ENCODE measurements at places on chromosomes 12 and 14. TPM values are rescaled to one million over a fixed set of nuclear protein-coding genes. Genes with fewer than 3 reads are reported as not detected.

CLEC4D gene
- total RNA-seq = not detected

PTPRR gene
- total RNA-seq = 12.8 TPM

NEUROD4 gene
- 0.98 TPM for total RNA-seq

GMPR2 gene
- 25.6 TPM for total RNA-seq

IFNG-AS1 gene
- total RNA-seq = not detected

MYG1 gene
- 27.0 TPM for total RNA-seq

AICDA gene
- total RNA-seq = not detected

RITA1 gene
- total RNA-seq = 6.6 TPM

PCK2 gene
- total RNA-seq = 0.49 TPM

GARIN6 gene
- not detected for total RNA-seq

GPRC5D gene
- total RNA-seq = not detected

KCNMB4 gene
- total RNA-seq = 32.0 TPM

KLRD1 gene
- 0.25 TPM for total RNA-seq

HSPB8 gene
- total RNA-seq = 1.2 TPM

SYNDIG1L gene
- total RNA-seq = 0.98 TPM

NANOG gene
- not detected for total RNA-seq

PLXNC1 gene
- 74.3 TPM for total RNA-seq

CEP83 gene
- total RNA-seq = 17.7 TPM

MPHOSPH9 gene
- 65.4 TPM for total RNA-seq

TRAFD1 gene
- total RNA-seq = 42.0 TPM

CIROP gene
- not detected for total RNA-seq

MRPS35 gene
- total RNA-seq = 51.1 TPM

NDUFA9 gene
- total RNA-seq = 20.4 TPM

RNASE3 gene
- not detected for total RNA-seq

STAC3 gene
- 0.25 TPM for total RNA-seq

CNPY2 gene
- 32.0 TPM for total RNA-seq

KCNH5 gene
- 20.9 TPM for total RNA-seq

TBX3 gene
- total RNA-seq = 1.5 TPM

Measured in temporal lobe (tissue), 4 donors.